GM23248 (cell line): ENCODE measurements at places on chromosomes 2 and 18. TPM values are rescaled to one million over a fixed set of nuclear protein-coding genes. Genes with fewer than 3 reads are reported as not detected.

DNA sequence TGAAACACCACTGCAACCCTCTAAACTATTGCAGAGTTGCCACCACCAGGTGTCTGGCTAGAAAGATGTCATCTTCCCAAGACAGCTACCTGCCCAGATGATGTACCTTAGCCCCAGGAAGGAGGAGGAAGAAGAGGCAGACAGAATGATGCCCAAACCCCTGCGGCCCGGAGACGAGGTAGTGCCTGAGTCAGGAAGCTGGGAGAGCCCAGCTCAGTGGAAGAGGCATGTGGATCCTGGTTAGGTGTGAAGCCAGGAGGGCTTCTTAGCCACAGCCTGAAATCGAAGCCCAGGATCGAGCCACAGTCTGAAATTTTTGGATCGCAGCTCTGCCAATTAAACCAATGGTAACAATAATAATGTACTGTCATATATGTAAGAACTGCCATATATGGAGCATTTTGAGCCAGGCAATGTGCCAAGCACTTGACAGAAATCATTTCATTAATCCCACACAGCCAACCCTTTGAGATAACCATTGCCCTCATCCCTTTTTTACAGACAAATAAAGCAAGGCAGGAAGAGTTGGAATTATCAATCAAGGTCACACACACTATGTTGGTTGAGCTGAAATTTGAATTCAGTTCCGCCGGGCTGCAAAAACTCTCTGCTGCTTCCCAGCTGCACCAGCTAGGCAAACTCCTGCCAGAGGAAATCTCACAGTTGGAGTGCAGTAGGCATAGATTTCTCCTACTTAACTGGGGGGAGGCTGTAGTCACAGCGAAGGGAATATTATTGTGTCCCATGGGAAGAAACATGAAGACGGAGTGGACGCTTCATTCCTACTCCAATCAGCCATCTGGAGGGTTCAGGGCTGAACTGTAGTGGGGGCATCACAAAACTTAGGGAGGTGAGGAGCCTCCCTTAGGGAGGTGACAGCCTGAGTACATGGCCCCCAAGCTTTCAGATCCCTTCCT, 19.4 kb upstream of the CYP1B1 start:
- DNase-seq = no peak
- H3K4me1 ChIP-seq = peaks cover 58% of the 10 kb centered on the region
- H3K36me3 ChIP-seq = no peaks in the 10 kb centered on the region
- H3K4me3 ChIP-seq = no peak overlapping the region

DNA sequence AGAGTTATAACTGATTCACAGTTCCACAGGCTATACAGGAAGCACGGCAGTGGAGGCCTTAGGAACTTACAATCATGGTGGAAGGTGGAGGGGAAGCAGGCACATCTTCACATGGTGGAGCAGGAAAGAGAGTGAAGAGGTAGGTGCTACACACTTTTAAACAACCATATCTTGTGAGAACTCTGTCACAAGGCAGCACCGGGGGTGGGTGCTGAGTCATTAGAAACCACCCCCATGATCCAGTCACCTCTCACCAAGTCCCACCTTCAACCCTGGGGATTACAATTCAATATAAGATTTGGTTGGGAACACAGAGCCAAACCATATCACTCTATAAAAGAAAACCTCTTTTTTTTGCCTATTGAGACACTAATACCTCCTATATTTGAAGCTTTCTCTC, 1108.5 kb upstream of the CDH2 start:
- H3K4me3 ChIP-seq = no peak overlapping the region
- H3K27ac ChIP-seq = no peak overlapping the region
- no peaks in the 10 kb centered on the region for H3K36me3 ChIP-seq

The ACVR1C gene
- total RNA-seq = under 0.01 and 0.32 TPM in 2 replicates

The ZNG1B gene
- 22.1 and 37.8 TPM in 2 replicates for total RNA-seq

The DSEL gene
- 126 and 132 TPM in 2 replicates for total RNA-seq
